ENCODE measurements at places on chromosomes 6 and 20. TPM values are rescaled to one million over a fixed set of nuclear protein-coding genes. Genes with fewer than 3 reads are reported as not detected.

The PRDM1 gene
- 27.1 TPM for total RNA-seq

The DEF6 gene
- total RNA-seq: 186 TPM

The MACROD2 gene
- not detected for total RNA-seq

The MTG2 gene
- total RNA-seq: 37.3 TPM

The UBD gene
- total RNA-seq: 0.42 TPM

The ADA gene
- total RNA-seq: 103 TPM

The RAET1E gene
- total RNA-seq: not detected

The RIPOR2 gene
- 287 TPM for total RNA-seq

All from activated CD4-positive, alpha-beta T cell treated with anti-CD3 and anti-CD28 coated beads, Interleukin-2, amount 10 ng/mL, durations not matched to agents 7 days and 5 days (primary cell).